ENCODE measurements at places on chromosomes 2 and 18. TPM values are rescaled to one million over a fixed set of nuclear protein-coding genes. Genes with fewer than 3 reads are reported as not detected.

UGT1A1 gene
- not detected for polyA plus RNA-seq

NDC80 gene
- 0.71 TPM for polyA plus RNA-seq

KLHL30 gene
- 0.13 TPM for polyA plus RNA-seq

DNA sequence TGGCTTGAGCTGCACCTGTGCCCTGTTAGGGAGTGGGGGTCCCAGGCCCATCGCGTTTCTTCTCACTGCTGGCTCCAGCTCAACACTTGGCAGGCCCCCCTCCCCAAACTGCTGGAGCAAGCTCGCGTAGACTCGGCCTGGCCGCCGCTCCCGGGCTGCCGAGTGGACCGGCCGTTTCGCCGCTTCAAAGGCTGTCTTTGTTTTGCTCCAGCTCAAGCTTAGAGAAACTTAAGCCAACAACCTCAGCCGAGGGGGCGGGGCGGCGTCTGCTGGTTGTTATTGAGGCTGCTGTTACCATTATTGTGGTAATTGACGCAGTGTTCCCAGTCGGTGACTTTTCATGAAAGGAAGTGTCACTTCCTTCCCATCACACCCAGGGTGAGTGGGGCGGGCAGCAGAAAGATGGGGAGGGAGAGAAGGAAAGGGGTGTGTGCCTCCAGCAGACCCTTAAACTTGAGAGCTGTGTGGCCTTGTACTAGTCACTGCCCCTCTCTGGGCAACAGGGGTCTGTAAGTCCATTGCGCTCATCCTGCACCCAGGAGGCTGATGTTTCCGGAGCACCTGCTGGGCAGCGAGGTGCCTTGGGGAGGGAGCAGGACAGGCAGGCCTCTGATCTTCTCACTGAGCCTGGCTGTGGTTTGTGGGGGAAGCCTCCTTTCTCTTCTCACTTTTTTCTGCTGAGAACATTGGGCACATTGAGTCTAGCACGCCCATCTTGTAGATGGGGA is 2.1 kb downstream of the ARID5A start:
- peak; percentile 62 for DNase-seq

- peak; percentile 29 for DNase-seq
These were observed 11.1 kb downstream of the HS6ST1 start for GRCh38 chr2:128307595-128307994.

DNA sequence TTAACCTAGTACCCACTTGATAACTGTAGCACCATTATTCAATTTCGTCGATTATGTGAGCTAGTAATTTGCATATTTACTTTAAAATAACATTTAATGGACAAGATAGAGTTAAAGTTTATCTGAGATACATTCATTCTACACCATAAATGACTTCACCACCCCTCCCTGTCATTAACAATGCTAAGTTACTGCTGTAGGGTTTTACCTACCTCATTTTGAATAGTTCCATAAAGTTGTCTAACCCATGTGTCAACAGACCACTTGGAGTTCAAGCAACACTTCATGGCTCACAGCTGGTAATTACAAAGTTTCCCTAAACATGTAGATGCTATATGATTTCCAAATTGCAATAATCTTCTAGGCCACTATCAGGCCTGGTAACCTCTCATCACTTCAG is 127.4 kb upstream of the CYP26B1 start:
- DNase-seq, result no peak

DNA sequence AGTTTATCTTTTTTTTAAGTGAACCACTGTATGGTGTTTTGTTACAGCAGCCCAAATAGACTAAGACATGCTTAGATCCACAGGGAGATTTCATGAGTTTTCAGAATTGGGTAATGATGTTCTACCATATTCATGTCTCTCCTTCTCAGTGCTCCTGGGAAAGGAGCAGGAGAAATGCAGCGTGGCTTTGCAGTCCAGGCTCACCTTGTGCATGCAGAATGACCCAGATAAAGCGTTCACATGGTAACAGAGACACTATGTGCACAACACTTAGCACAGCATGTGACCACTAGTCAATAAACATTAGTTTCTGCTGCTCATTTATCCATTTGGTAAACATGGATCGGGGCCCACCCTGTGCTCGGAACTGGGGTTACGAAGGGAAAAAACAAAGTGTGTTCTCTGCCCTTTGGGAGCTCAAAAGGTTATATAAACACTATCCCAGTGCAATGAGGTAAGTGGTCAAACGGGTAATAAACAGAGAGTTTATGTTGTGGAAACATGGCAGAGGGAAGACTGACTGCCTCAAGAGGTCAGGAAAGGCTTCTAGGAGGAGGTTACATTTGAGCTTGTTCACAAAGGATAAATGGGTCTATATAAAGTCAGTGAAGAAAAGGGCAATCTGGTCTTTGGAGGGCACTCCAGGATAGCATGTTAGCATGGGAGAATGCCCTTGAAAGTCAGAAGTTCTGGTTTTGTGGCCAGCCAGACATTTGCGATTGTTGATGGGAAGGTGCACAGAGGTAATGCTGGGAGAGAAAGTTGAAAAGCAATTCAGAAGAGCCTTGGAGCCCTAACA is 299.2 kb downstream of the TDRD15 start:
- DNase-seq, result no peak

CXCR1 gene
- 0.24 TPM for polyA plus RNA-seq

DNA sequence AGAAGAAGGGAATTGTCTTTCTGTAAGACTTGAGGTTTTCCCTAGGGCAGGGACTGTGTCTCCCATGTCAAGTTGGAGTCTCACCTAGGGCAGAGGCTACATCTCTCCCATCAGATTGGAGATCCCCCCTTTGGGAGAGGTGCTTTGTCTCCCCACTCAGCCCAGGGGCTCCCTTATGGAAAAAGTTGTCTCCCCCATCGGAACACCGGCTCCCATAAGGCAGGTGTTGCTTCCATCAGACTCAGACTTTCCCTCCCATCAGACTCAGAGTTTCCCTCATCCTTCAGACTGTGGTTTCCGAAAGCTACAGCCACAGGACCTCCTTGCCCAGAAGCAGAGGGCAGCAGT is 5.8 kb downstream of the ANKRD53 start:
- DNase-seq, result no peak

- no peak for DNase-seq
These were observed 75.4 kb downstream of the CD8B2 start for GRCh38 chr2:106562268-106563186.
